ENCODE measurements at places on chromosomes 5 and 9.

GRCh38 chr5:4873652-4874051, 266.5 kb upstream of the ADAMTS16 start:
- H3K36me3 ChIP-seq: no peaks in the 10 kb centered on the region
- no peaks in the 10 kb centered on the region for H3K27me3 ChIP-seq
- DNase-seq: no peak
- H3K4me1 ChIP-seq: no peaks in the 10 kb centered on the region

DNA sequence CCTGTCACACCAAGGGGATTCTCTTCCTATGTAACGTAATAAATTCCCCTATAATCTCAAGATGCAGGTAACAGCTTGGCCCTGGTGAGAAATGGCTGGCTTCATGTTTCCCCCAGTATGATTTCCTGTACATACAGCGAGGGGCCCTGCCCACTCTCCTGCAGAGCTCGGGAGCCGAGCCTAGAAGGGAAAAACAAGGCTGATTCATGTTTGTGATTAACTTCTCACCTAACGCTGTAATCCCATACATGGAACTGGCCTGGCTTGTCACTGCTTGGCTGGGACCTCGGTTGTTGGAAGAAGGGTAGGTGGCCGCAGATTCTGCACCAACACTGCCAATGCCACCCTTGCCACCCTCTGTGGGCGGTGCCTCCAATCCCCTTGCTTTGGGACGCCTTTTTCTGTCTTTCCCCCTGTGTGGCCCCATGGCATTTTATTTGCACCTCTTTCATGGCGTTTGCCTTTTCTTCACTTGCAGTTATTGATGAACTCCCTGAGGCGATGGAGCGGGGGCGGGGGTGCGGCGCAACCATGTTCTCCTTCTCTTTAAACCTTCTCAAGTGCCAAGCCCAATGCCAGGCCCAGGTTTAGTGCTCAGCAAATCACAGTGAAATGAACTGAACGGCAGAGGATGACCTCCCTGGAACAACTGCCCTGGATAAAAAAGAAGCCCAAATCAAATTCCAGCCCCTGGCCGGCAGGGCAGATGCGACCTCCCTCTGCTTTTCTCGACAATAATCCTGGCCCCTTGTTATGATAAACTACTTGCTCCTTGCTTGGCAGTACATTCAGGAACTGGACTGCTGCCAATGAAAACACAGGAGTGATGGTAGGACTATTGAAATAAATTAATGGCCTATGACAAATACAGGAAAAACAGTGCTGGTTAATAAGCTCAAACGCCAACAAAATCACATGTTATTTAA, 108.1 kb downstream of the TMEM174 start:
- no peak for DNase-seq
- no peak overlapping the region for H3K4me3 ChIP-seq
- no peak overlapping the region for H3K27ac ChIP-seq
- H3K4me1 ChIP-seq: peaks cover 24% of the 10 kb centered on the region
- no peaks in the 10 kb centered on the region for H3K36me3 ChIP-seq

DNA sequence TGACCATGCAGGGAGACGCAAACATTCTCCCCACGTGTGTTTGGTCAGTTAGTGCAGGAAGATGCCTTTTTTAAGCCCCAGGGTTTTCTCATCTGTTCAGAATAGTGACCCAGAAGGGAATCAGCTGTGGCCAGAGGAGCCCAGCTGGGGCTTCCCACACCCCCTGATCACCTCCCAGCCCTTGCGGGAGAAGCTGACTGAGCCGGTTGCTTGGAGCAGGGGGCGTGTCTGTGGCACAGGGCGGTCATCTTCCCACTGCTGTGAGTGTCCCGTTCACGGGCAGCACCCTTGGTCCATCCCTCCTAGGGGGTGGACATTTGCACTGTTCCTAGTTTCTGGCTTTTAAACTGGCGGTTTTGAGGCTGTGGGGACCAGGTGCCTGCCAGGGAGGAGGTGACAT, 69.7 kb downstream of the NEK6 start:
- no peaks in the 10 kb centered on the region for H3K36me3 ChIP-seq
- no peak overlapping the region for H3K4me3 ChIP-seq
- no peak for DNase-seq

DNA sequence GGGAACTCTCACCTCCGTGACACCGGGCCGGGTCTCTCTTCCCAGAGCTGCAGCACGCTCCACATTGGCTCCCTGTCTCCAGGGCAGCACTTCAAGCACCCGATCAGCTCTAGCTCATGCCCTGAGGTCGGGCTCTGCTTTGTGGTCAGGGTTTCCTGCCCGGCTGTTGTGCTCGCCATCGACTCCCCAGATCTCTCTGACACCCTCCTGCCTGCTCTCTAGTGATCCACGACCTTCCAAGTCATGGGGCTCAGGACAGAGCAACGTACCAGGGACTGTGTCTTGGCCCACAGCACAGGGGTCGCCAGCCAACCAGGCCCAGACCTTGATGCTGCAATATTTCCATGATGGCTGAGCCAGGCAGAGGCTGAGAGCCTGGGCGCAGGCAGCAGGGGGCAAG, 45.1 kb downstream of the PRRT1B start:
- H3K36me3 ChIP-seq: no peaks in the 10 kb centered on the region
- no peaks in the 10 kb centered on the region for H3K27me3 ChIP-seq
- H3K27ac ChIP-seq: no peak overlapping the region
- no peak overlapping the region for H3K4me3 ChIP-seq
- H3K4me1 ChIP-seq: no peaks in the 10 kb centered on the region
- DNase-seq: no peak

DNA sequence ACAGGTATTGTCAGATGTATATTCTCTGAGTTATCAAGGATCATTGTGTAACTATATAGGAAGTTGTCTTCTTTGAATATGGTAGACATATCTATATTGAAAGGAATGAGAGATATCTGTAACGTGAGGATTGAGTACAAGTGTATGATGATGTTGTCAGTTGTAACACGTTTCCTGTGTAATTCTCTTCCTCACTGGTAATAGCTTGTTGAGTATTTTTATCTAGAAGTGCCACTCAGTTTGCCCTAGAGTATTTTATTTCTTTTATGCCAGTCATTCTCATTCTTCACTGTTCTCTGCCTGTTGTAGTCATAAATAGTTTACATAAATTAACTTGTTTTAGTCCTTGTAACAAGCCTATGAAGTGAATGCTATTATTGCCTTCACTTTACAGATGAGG, 172.1 kb downstream of the BAAT start:
- no peak overlapping the region for H3K27ac ChIP-seq

GRCh38 chr9:24487250-24487861, 58.3 kb downstream of the IZUMO3 start:
- no peak overlapping the region for H3K4me3 ChIP-seq
- no peaks in the 10 kb centered on the region for H3K27me3 ChIP-seq
- H3K4me1 ChIP-seq: peaks cover 67% of the 10 kb centered on the region

DNA sequence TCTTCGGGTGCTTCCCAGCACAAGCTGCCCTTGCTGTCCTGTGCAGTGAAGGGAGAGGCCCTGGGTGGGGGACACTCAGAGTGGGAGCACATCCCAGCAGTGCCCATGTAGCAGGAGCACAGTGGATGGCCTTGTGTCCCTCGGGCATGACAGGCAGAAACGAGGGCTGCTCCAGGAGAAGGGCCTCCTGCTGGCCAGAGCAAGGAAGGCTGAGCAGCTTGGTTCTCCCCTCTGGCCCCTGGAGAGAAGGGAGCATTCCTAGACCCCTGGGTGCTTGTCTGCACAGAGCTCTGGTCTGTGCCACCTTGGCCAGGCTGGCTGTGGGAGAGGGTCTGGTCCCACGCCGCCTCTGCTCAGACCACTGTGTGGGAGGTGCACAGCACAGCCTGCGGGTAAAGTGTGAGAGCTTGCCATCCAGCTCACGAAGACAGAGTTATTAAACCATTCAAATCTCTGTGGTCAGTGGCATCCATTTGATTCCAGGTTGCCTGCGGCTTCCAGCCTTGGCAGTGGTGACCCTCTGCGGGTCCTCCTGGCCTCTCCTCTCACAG, 18.3 kb downstream of the FBXW5 start:
- no peak overlapping the region for H3K4me3 ChIP-seq
- no peaks in the 10 kb centered on the region for H3K4me1 ChIP-seq
- no peak overlapping the region for H3K27ac ChIP-seq
- no peak for DNase-seq
- no peaks in the 10 kb centered on the region for H3K27me3 ChIP-seq
- H3K36me3 ChIP-seq: peaks cover 3% of the 10 kb centered on the region

GRCh38 chr9:27088981-27089380, 20.0 kb upstream of the TEK start:
- H3K4me1 ChIP-seq: no peaks in the 10 kb centered on the region
- no peak for DNase-seq
- H3K4me3 ChIP-seq: no peak overlapping the region

DNA sequence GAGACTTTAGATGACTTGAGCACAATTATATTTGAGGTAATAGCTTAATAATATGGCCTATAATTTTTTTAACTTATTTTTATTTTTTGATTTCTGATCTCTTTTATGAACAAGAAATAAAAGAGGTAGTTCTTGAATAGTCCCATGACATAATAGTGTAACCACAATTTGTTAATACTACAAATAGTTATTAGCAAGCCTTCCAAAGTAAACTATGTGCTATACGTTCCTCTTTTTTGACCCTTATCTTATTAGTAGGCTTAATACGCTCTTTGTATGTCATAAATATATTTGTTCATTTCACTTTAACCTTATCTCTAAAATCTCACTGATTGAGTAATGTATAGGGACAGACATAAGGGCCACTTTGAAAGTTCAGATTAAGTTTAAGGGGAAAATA, 78.7 kb upstream of the NR4A3 start:
- peaks cover 10% of the 10 kb centered on the region for H3K4me1 ChIP-seq
- H3K4me3 ChIP-seq: no peak overlapping the region
- H3K27ac ChIP-seq: no peak overlapping the region
- DNase-seq: no peak
- H3K27me3 ChIP-seq: no peaks in the 10 kb centered on the region
- H3K36me3 ChIP-seq: no peaks in the 10 kb centered on the region

GRCh38 chr9:121340676-121341392, 29.2 kb downstream of the STOM start:
- H3K27me3 ChIP-seq: no peaks in the 10 kb centered on the region
- H3K4me3 ChIP-seq: no peak overlapping the region
- no peaks in the 10 kb centered on the region for H3K4me1 ChIP-seq
- no peak for DNase-seq

- no peak for DNase-seq
- no peak overlapping the region for H3K27ac ChIP-seq
- no peaks in the 10 kb centered on the region for H3K36me3 ChIP-seq
These were observed 509.3 kb downstream of the KDM4C start for GRCh38 chr9:7266911-7267595.

- H3K36me3 ChIP-seq: no peaks in the 10 kb centered on the region
- H3K4me1 ChIP-seq: peaks cover 21% of the 10 kb centered on the region
- peaks cover 99% of the 10 kb centered on the region for H3K27me3 ChIP-seq
These were observed 196.5 kb upstream of the TBCA start for GRCh38 chr5:77972469-77973252.

- no peaks in the 10 kb centered on the region for H3K27me3 ChIP-seq
- H3K36me3 ChIP-seq: no peaks in the 10 kb centered on the region
- no peak overlapping the region for H3K4me3 ChIP-seq
- DNase-seq: no peak
- no peaks in the 10 kb centered on the region for H3K4me1 ChIP-seq
These were observed 42.1 kb downstream of the ZNF366 start for GRCh38 chr5:72465066-72465465.

DNA sequence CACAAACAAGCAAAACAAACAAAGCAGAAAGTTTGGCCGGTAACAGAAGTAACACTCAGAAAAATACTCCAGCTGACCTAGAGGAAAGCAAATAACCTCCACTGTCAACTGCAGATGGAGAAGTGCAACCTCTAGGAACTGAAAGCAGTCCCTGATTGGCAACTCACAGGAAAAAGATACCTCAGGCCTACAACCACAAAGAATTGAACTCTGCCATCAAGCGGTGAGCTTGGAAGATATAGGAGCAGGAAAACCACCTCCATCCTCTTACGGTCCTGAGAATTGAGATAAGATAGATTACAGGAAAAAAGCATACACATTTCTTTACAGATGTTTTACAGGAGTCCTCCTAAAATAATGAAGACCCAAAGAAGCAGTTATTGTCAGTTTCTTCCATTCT, 184.5 kb downstream of the PDZD2 start:
- H3K4me3 ChIP-seq: no peak overlapping the region
- no peak overlapping the region for H3K27ac ChIP-seq
- no peaks in the 10 kb centered on the region for H3K4me1 ChIP-seq
- H3K27me3 ChIP-seq: no peaks in the 10 kb centered on the region
- peak; percentile 57 for DNase-seq
- H3K36me3 ChIP-seq: no peaks in the 10 kb centered on the region

GRCh38 chr5:174581479-174581878, 142.9 kb upstream of the MSX2 start:
- H3K27me3 ChIP-seq: no peaks in the 10 kb centered on the region
- DNase-seq: peak; percentile 90
- H3K36me3 ChIP-seq: no peaks in the 10 kb centered on the region

DNA sequence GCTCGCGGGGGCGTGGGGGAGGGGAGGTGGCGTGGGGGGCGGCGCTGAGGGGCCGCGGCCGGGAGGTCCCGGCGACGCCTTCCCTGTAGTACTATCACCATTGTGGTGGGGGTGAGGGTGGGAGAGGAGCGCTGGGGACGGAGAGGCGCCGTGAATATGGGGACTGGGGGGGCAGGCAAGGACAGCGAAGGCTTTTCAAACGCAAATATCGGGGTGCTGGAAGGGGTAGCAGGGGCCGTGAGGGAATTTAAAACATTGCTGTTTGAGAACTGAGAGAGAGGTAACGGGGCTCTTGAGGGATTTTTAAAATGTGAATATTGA, 427 bp downstream of the RBM27 start:
- H3K4me3 ChIP-seq: peak overlapping the region; percentile 88
- peak overlapping the region; percentile 69 for H3K27ac ChIP-seq
- no peak for DNase-seq
- peaks cover 8% of the 10 kb centered on the region for H3K4me1 ChIP-seq
- H3K27me3 ChIP-seq: no peaks in the 10 kb centered on the region

- H3K4me3 ChIP-seq: no peak overlapping the region
- H3K36me3 ChIP-seq: no peaks in the 10 kb centered on the region
- 0 out of 2 replicates have a peak, but pooled peaks cover 2% of the 10 kb centered on the region for H3K4me1 ChIP-seq
- H3K27me3 ChIP-seq: no peaks in the 10 kb centered on the region
- H3K27ac ChIP-seq: no peak overlapping the region
These were observed 33.3 kb upstream of the NREP start for GRCh38 chr5:111790295-111790694.

- H3K4me3 ChIP-seq: no peak overlapping the region
- no peaks in the 10 kb centered on the region for H3K27me3 ChIP-seq
- H3K36me3 ChIP-seq: no peaks in the 10 kb centered on the region
- H3K4me1 ChIP-seq: no peaks in the 10 kb centered on the region
- DNase-seq: no peak
- no peak overlapping the region for H3K27ac ChIP-seq
These were observed 19.8 kb upstream of the ITGA1 start for GRCh38 chr5:52767766-52768480.
